Uterus (tissue), 4 donors: ENCODE measurements at places on chromosomes 3 and 15.

DNA sequence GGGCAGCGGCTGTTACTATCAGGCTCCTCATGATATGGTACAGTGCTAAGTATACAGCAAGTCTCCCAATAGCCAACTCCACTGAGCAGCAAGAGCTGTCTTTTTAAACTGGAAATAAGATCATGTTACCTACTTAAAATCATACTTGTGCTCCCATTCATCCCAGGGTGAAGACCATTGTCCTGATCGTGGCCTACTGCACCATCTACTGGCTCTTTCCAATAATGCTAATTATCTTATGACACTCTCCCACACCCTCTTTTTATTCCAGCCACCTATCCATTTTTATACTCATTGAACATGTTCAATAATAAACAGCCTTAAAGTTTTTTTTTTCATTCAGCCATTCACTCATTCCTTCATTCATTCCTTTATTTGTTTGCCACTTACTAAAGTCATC, 117.7 kb downstream of the GBE1 start:
- no peak for DNase-seq

DNA sequence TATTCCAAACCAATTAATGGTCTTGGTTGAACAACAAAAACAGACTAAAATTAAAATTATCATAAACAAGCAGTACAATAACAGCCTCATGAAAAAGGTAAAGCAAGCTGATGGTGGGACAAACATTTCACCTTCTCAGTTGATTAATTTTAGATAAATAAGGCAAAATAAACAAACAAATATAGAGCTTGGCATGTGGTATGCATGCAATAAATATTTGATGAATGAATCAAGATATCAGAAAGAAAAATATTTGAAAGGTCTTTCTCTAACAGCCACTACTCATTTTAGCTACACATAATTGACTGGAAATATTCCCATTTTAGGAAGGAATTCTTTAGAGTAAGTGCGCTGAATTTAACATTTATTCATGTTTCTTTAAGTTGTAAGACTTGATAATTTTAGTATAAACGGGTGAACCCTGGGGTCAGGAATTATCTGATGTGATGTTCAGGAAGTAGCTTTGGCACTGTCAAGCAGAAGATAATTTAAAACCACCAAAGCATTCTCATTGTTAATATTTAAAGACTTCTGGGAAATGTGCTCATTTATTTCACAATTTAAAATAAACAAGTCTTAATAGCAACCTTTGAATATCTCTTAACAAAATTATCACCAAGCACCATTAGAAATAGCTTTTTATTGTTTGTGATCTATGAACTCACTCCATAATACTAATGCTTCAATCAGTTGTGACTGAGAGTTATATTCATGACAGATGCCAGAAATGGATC, 372.3 kb upstream of the TGFBR2 start:
- no peak for DNase-seq

DNA sequence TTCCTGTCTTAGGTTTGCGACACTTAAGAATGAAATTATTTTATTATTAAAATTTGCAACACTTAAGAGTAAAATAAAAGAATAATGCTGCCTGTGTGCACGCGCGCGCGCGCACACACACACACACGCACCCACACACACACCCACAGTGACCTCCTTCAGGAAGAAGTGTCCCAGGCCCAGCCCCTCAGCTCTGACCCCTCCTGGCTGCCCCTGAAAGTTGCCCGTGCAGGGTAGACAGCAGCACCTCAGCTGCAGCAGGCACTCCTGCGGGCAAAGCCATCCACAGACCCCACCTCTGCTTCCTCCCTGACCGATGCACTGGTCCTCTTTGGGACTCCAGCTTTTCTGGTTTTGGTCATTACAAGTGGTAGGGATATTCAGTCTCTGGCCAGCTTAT, 478.2 kb downstream of the NTRK3 start:
- DNase-seq: no peak

DNA sequence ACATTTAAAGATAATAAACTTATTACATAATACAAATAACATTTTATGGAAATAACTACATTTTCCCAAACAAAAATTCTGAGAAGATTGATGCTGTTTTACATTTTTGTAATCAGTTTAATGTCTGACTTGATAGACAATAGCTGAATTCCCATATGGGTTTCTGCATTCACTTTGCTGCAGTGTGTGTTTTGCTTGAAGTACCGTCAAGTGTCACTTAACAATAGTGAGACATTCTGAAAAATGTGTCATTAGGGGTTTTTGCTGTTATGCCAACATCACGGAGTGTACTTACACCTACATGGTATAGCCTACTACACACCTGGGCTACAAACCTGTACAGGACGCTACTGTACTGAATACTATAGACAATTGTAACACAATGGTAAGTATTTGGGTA, 57.5 kb downstream of the USF3 start:
- DNase-seq: no peak

- DNase-seq: no peak
These were observed 8.6 kb upstream of the BLM start for GRCh38 chr15:90708516-90708915.

DNA sequence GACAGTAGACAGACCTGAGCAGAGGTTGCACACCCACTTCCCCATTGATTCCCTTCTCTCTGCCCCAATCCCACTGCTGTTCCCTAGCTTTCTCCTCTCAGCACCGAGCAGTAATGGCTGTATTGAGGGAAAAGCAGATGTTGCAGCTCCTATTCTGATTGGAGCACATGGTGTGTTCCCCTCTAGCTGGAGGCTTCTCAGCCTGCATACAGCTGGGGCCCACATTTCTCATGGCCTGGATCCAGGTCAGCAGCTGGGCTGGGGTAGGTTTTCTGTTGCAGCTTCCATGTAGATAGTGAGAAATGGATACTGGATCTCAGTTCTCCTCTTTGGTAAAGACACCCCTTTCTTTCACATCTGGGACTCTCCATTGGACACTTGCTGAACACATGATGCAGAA, 50.1 kb downstream of the RYR3 start:
- no peak for DNase-seq

DNA sequence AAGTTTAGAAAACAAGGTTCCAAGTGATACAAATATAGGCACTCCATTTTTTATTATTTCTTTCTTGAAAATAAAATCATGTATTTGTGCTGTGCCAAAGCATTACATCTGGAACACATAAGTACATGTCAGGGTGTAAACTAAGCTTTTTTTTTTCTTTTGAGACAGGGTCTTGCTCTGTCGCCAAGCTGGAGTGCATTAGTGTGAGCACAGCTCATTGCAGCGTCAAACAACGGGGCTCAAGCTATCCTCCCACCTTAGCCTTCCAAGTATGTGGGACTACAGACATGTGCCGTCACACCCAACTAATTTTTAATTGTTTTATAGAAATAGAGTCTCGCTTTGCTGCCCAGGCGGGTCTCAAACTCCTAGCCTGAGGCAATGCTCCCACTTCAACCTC, 9.0 kb downstream of the SPATA12 start:
- DNase-seq: no peak

DNA sequence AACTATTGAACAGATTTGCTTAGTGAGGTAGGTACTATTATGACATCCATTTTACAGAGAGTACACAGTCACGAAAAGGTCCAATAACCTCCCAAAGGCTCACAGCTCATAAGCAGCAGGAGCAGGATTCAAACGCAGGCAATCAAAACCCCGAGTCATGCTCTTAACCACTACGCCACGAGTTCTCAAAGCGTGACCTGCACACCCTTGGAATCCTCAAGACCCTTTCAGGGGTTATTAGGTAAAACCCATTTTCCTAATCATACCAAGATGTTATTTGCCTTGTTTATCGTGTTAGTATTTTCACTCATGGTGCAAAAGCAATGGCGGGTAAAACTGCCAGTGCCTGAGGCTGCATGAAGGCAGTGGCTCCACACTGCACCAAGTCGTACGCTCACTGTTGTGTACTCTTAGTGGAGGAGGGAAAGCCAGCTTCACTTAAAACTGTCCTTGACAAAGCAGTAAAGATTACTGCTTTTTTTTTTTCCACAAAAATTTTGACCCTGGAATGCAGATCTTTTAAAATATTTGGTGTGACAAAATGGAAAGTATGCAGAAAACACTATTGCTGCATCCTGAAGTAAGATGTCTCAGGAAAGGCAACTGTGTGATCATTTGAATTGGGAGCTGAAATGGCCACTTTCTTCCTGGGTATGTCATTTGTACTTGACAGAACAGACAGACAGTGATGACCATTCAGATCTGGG, 96.1 kb downstream of the IGF2BP2 start:
- no peak for DNase-seq

DNA sequence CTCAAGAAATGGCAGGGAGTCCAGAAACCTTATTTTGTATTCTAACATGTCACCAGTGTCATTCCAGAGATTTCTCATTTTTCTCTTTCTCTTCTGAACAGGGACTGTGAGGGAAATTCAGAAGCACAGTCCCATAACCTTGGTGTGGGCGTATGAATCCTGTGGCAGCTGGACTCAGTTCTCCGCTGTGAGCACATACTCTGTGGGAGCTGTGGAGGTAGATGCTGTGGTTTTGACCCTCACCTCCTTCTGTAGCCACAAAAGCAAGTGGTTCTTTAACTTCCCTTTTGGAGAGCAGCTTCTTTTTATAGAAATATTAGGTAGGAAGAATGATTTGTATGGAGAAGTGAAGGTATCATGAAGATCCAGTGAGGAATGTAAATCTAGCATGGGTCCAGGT, 13.4 kb downstream of the TMEM207 start:
- DNase-seq: no peak

DNA sequence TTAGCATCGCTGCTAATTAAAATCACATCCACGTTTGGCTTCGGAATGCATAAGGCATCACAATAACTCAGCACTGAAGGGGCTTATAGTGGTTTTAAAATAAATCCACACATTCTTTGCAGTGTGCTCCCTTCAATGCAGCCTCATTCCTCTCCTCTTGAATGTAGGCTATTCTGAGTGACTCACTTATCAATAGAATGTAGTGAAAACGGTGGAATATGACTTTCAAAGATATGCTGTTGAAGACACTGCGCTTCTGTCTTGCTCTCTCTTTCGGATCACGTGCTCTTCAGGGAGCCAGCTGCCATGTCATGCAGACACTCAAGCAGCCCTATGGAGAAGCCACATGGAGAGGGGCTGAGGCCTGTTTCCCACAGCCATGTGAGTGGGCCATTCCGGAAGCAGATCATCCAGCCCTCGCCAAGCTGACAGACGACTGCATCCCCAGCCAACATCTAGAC, 87.4 kb downstream of the CRYGS start:
- DNase-seq: no peak

DNA sequence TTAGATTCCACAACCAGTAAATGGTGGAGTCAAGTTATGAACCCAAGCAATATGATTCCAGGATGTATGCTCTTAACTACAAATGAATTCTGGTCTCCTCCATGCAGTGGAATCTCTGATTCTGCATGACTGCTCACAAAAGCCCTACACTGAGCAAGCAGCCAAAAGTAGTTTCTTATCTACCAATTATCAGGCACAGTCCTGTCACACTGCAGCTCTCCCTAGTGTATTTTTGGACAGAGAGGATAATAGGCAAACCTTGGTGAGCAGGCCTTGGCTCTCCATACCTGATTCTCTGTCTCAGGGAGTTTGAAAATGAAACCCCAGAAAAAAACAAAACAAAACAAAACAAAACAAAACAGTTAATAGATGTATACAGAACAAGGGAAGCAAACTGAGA, 3.5 kb upstream of the SSR3 start:
- no peak for DNase-seq

GRCh38 chr3:38131621-38132369, 5.1 kb downstream of the ACAA1 start:
- peak; percentile 12 for DNase-seq

- DNase-seq: no peak
These were observed 319.4 kb upstream of the RASGRP1 start for GRCh38 chr15:38883987-38884386.

GRCh38 chr3:162719684-162720341, 1223.2 kb downstream of the OTOL1 start:
- no peak for DNase-seq

GRCh38 chr3:187520027-187520945, 149.9 kb downstream of the SST start:
- peak; percentile 29 for DNase-seq

DNA sequence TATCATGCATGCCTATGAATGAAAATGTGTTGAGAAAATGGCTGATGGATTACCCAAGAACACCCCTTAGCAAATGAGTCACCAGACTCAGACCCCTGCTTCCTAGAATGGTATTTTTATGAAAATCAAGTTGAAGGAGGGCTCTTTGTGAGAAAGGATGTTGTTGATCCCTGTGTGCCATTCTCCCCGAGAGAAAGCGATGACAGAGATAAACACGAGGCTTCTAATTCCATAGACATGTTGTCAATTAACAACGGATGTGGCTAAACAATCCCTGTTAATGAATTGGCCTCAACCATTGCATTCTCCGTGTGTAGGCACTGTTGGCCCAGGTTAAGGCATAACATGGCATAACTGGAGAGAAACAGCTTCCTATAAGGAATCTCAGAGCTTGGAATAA, 5.8 kb upstream of the OXTR start:
- DNase-seq: no peak
